CD4-positive, alpha-beta T cell treated with Interleukin-15 for 4 hours (primary cell): ENCODE measurements at places on chromosomes 2 and 18.

- DNase-seq = no peak
These were observed 14.7 kb upstream of the IKZF2 start for GRCh38 chr2:213166109-213166508.

DNA sequence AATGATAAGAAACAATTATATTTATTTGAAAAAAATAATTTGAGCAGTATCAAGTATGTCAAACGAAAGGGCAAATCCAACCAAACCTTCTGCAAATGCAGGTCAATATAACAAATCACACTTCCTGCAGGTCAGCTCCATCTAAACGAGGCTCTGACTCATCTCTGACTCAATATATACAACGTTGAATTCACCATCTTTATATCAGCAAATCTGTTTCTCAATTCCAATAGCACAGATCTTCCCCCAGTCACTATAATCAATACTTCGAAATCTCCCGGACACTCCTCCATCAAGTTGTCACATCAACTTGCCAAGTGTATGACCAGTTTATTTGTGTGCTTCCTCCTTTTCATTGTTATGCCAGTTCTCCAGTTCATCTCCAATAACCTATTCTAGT, 388.9 kb downstream of the ZEB2 start:
- DNase-seq = no peak

GRCh38 chr2:26039603-26040323, 5.9 kb downstream of the RAB10 start:
- no peak for DNase-seq

DNA sequence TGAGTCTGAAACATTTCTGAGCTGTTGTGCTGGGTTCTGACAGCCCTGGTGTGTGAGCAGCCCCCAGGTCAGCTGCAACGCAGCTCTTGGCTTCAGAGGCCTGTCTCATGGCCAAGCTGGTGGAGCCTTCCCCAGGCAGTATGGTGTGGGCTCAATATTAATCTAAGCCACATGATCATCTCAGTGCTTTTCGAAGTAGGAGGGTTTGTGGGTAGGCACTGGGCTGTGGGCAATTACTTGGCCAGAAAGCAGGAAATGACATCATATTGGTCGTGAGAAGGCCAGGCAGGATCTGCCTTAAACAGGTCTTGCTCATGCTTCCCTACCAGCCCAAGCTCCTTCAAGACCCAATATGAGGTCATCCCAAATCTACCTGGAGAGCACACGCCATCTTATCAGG, 26.9 kb downstream of the LOXHD1 start:
- DNase-seq = no peak

DNA sequence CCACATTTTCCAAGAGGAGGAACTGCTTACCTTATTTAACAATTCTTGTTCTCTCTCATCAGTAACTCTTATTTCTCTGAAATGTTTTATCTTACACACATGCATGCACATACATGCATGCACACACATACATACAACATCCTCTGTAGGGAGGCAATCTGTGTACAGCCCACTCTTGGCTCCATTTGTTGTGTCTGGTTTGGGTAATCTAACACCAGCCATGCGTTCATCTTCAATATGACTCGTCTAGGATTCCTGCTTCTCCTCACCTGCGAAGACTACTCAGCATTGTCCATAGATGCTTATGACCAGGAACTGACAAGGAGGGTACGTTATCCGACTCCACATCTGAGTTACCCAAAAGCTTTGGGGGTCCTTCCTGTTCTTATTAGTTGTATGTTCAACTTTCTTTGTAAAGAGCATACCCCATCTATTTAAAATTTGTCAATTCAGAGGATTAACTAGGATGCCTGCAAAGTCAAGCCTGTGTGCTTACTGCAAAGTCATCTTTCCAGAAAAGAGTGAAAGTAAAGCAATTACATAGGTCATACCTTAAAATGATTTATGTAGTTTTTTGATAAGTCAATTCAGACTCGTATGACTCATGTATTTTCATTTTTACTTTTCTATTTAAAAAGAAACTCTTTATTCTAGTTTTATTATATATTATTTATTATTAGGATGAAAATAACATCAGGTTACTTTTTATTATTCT, 18.2 kb downstream of the LYPD6B start:
- no peak for DNase-seq

- DNase-seq = no peak
These were observed 59.9 kb downstream of the USP37 start for GRCh38 chr2:218508299-218508698.
